ENCODE measurements at places on chromosomes 3 and 15. TPM values are rescaled to one million over a fixed set of nuclear protein-coding genes. Genes with fewer than 3 reads are reported as not detected.

DNA sequence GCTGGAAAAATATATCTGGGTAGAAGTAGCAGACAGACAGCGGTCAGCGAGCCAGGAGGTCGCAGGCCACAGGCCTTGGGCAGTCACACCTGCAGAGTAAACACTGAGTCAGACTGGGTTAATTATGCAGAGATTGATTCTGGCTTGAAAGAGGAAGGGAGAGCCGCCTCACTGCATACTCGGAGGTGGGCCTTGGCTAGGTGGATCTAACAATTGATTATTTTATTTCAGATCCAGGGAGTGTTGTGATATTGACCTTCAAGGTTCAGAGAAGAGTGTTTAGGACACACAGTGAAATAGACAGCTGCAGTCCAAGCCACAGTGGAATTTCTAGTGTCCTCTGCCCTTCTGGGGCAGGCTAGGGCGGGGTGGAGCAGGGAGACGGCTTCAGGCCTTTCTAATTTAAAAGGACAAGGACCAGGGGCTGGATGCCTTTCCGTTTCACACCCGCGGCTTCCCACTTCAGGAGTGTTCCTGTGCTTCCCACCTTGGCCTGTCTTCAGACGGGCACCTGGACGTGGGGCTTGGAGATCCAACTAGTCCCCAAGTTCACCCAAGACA lies 237.3 kb downstream of the XXYLT1 start:
- H3K27me3 ChIP-seq: no peaks in the 10 kb centered on the region
- DNase-seq: no peak
- no peak overlapping the region for H3K4me3 ChIP-seq
- H3K4me1 ChIP-seq: peaks cover 20% of the 10 kb centered on the region

DNA sequence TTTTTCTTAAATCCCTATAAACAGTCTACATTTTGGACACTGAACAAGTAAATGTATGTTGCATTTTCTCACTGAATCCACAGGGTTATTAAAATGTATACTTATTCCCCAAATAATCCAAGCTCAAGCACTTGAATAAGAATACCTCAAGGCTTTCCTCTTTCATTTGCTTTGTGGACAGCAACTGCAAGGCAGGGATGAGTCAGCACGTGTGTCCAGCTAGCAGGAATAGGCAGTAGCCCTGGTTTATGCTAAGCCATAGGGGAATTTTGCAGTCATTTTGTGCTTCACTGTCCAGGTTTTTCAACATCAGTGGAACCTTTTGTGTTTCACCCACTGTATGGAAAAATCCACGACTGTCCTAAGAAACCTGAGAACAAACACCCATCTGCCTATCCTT lies 96.7 kb upstream of the KCNMB2 start:
- no peaks in the 10 kb centered on the region for H3K36me3 ChIP-seq
- no peak for DNase-seq
- H3K27me3 ChIP-seq: no peaks in the 10 kb centered on the region
- H3K4me1 ChIP-seq: peaks cover 3% of the 10 kb centered on the region
- no peak overlapping the region for H3K4me3 ChIP-seq
- no peak overlapping the region for H3K27ac ChIP-seq

DNA sequence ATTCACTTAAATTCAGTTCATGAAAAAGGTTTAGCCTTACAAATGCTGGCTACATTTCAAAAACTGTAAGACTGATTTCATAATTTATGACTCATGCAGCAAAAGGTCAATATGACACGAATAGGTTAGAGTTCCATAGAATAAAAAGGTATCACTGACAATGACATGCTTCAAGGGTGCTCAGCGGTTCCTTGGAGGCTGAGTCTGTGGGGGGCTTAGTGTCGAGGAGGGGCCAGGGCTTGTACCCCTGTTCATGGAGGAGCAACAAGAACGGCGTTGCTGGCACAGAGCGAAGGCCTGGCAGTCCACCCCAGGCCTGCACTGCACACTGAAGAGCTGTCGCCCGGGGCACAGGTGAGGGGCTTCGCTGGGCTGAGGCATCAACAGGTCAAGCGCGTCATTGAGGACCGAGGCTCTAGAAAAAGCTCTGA lies 174.2 kb downstream of the NR1D2 start:
- no peak overlapping the region for H3K27ac ChIP-seq
- DNase-seq: no peak
- no peaks in the 10 kb centered on the region for H3K27me3 ChIP-seq
- H3K36me3 ChIP-seq: peaks cover 9% of the 10 kb centered on the region
- H3K4me1 ChIP-seq: peaks cover 6% of the 10 kb centered on the region

GRCh38 chr3:23612296-23612891 lies 193.4 kb upstream of the UBE2E1 start:
- no peaks in the 10 kb centered on the region for H3K36me3 ChIP-seq
- no peak overlapping the region for H3K4me3 ChIP-seq
- no peak overlapping the region for H3K27ac ChIP-seq
- no peaks in the 10 kb centered on the region for H3K4me1 ChIP-seq
- DNase-seq: no peak

DNA sequence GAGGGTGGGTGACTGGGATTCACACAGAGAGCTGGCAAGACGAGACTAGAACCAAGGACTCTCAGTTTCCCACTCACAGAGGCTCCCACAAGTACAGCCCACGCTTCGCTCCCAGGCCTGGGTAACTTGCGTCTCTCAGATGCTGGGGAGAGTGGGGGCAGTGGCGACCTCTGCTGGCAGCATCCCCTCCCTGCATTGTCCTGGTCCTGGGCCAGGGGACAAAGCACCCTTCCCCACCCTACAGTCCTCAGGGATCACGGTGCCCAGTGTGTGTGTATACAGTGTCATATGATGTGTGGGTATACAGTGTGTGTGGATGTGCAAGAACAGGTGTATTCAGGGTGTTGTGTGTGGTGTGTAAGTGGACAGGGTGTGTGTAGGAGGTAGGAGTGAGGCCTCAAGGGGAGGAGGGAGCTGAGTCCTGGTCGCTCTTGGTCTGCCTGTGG lies 12.8 kb downstream of the VILL start:
- H3K27me3 ChIP-seq: no peaks in the 10 kb centered on the region
- H3K36me3 ChIP-seq: peaks cover 48% of the 10 kb centered on the region
- no peak overlapping the region for H3K4me3 ChIP-seq
- H3K27ac ChIP-seq: no peak overlapping the region

GRCh38 chr3:184629555-184630160 lies 68.1 kb downstream of the EPHB3 start:
- no peak for DNase-seq
- no peaks in the 10 kb centered on the region for H3K27me3 ChIP-seq
- no peak overlapping the region for H3K4me3 ChIP-seq
- peaks cover 11% of the 10 kb centered on the region for H3K4me1 ChIP-seq

- H3K36me3 ChIP-seq: no peaks in the 10 kb centered on the region
- no peak overlapping the region for H3K27ac ChIP-seq
- no peaks in the 10 kb centered on the region for H3K27me3 ChIP-seq
- no peaks in the 10 kb centered on the region for H3K4me1 ChIP-seq
- no peak overlapping the region for H3K4me3 ChIP-seq
Observed at GRCh38 chr15:83571820-83572707, 81.9 kb upstream of the ADAMTSL3 start.

DNA sequence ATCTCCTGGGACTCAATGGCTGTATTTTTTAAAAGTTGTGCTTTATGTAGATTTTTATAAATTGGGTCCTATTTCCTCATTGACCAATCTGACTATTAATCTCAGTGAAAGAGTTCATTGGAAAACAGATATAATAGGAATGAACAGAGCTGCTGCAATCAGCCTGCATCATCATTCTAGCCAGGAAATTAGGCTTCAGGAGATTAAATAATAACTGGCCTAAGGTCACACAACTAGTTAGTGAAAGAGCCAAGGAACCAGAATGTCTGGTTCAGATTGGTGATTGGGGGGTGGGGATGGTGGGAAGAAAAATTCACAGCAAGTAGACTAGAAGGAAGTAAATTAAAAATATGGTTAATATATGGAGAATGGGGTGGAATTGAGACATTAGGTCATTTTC lies 180.9 kb upstream of the ROPN1 start:
- H3K4me1 ChIP-seq: no peaks in the 10 kb centered on the region
- no peaks in the 10 kb centered on the region for H3K27me3 ChIP-seq
- H3K4me3 ChIP-seq: no peak overlapping the region
- H3K27ac ChIP-seq: no peak overlapping the region
- DNase-seq: no peak

GRCh38 chr3:162777118-162777517 lies 1280.5 kb downstream of the OTOL1 start:
- no peaks in the 10 kb centered on the region for H3K4me1 ChIP-seq
- H3K27ac ChIP-seq: no peak overlapping the region
- H3K4me3 ChIP-seq: no peak overlapping the region

DNA sequence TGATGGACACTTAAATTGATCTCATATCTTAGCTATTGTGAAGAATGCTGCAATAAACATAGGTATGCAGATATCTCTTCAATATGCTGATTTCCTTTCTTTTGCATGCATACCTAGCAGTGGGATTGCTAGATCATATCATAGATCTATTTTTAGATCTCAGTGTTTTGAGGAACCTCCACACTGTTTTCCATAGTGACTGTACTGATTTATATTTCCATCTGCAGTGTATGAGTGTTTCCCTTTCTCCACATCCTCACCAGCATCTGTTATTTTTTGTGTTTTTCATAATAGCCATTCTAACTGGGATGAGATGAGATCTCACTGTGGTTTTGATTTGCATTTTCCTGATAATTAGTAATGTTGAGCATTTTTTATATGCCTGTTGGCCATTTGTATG lies 17.1 kb upstream of the RASA2 start:
- H3K27me3 ChIP-seq: no peaks in the 10 kb centered on the region
- no peak for DNase-seq
- no peak overlapping the region for H3K4me3 ChIP-seq
- H3K36me3 ChIP-seq: no peaks in the 10 kb centered on the region
- no peaks in the 10 kb centered on the region for H3K4me1 ChIP-seq

- DNase-seq: peak; percentile 55
- H3K4me1 ChIP-seq: no peaks in the 10 kb centered on the region
- H3K4me3 ChIP-seq: no peak overlapping the region
Observed at GRCh38 chr15:21260966-21261395, 179.3 kb downstream of the POTEB3 start.

GRCh38 chr3:65024148-65024547 lies 336.3 kb upstream of the ADAMTS9 start:
- H3K4me3 ChIP-seq: no peak overlapping the region
- no peaks in the 10 kb centered on the region for H3K36me3 ChIP-seq
- no peak overlapping the region for H3K27ac ChIP-seq
- H3K27me3 ChIP-seq: no peaks in the 10 kb centered on the region
- DNase-seq: no peak

DNA sequence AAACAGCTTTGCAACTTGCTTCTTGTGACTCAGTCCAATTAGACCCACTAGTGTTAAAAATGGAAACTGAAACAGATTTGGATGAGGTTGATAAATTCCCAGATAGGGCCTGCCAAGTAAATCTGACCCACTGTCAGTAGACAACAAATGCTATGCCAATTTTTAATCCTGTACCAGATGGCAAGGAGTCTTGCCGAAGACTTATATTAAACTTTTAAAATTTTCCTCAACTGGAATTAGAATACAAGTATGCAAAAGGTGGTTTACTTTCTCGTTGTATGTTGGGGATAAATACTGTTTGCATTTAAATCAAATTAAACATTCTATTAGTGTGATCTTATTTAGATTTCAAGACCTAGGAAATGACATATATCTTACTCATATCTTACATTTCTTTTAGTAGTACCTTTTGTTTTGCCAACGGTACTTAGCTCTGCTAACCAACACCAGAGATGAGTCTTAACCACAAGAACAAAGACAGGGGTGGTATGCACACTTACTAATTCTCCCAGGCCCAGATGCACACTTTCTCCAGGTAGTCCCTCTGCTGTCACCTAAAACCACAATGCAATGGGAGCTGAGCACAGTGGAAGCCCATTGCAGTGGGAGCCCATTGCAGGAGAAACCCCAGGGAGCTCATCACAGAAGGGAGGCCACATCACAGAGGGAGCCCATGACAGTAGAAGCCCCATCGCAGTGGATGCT lies 77.8 kb downstream of the WWTR1 start:
- no peak for DNase-seq
- no peak overlapping the region for H3K27ac ChIP-seq
- H3K4me3 ChIP-seq: no peak overlapping the region
- peaks cover 79% of the 10 kb centered on the region for H3K4me1 ChIP-seq
- no peaks in the 10 kb centered on the region for H3K36me3 ChIP-seq

DNA sequence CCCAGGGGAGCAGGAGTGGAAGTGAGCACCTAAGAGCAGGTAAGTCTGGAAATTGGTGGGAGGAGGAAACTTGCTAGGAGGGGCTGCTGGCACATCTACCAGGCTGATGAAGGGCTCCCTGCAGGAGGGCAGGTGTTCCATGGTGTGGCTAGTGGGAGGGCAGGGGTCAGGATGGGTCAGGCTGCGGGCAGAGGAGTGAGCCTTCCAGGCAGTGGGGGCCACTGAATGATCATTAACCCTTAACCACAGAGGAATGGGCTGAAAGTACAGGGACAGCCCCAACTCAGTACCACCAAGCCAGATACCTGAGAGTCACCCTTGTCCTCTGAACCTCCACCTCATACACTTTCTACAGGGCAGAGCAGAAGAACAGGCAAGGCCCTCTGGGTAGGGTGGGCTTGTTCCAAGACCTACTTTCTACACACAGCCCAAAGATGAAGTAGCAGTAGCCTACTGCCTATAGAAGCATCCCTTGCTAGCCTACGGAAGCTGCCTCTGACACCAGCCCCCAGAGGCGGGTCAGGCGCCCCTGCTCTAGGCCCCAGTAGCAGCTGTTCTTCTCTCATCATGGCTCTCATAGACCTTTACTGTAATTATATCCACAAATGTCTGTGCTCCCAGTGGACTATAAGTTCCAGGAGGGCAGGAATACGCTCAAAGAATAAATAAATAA lies 4.6 kb downstream of the RAB6B start:
- H3K4me3 ChIP-seq: no peak overlapping the region
- no peak overlapping the region for H3K27ac ChIP-seq
- DNase-seq: no peak
- peaks cover 15% of the 10 kb centered on the region for H3K4me1 ChIP-seq
- H3K36me3 ChIP-seq: no peaks in the 10 kb centered on the region

GRCh38 chr3:56296361-56296760 lies 171.9 kb downstream of the ERC2 start:
- no peaks in the 10 kb centered on the region for H3K4me1 ChIP-seq
- peaks cover 8% of the 10 kb centered on the region for H3K27me3 ChIP-seq
- H3K4me3 ChIP-seq: no peak overlapping the region
- H3K36me3 ChIP-seq: no peaks in the 10 kb centered on the region

GRCh38 chr3:21754839-21755238 lies 3.8 kb upstream of the ZNF385D start:
- no peak overlapping the region for H3K27ac ChIP-seq
- no peaks in the 10 kb centered on the region for H3K27me3 ChIP-seq
- H3K36me3 ChIP-seq: no peaks in the 10 kb centered on the region
- DNase-seq: no peak
- peaks cover 7% of the 10 kb centered on the region for H3K4me1 ChIP-seq
- no peak overlapping the region for H3K4me3 ChIP-seq

- peaks cover 13% of the 10 kb centered on the region for H3K4me1 ChIP-seq
- H3K4me3 ChIP-seq: peak overlapping the region; percentile 7
- no peak for DNase-seq
- no peak overlapping the region for H3K27ac ChIP-seq
- H3K27me3 ChIP-seq: no peaks in the 10 kb centered on the region
Observed at GRCh38 chr3:71225951-71226564, 357.5 kb downstream of the FOXP1 start.

The AMOTL2 gene
- 102 TPM for total RNA-seq

The SERINC4 gene
- total RNA-seq: not detected

The XCR1 gene
- 7.2 TPM for total RNA-seq

The VILL gene
- total RNA-seq: 15.5 TPM

The FOXB1 gene
- total RNA-seq: not detected

The GRIP2 gene
- 5.8 TPM for total RNA-seq

The CCR3 gene
- not detected for total RNA-seq

The UNC13C gene
- 0.21 TPM for total RNA-seq

Measured in suprapubic skin (tissue), 4 donors.